ENCODE measurements at places on chromosomes 7 and 10.

GRCh38 chr7:87152897-87153641 lies 816 bp downstream of the DMTF1 start:
- peak; percentile 17 for DNase-seq

GRCh38 chr10:22875581-22875980 lies 52.3 kb upstream of the ARMC3 start:
- no peak for DNase-seq

- no peak for DNase-seq
Measured at GRCh38 chr10:61285749-61286148, 167.4 kb downstream of the TMEM26 start.

DNA sequence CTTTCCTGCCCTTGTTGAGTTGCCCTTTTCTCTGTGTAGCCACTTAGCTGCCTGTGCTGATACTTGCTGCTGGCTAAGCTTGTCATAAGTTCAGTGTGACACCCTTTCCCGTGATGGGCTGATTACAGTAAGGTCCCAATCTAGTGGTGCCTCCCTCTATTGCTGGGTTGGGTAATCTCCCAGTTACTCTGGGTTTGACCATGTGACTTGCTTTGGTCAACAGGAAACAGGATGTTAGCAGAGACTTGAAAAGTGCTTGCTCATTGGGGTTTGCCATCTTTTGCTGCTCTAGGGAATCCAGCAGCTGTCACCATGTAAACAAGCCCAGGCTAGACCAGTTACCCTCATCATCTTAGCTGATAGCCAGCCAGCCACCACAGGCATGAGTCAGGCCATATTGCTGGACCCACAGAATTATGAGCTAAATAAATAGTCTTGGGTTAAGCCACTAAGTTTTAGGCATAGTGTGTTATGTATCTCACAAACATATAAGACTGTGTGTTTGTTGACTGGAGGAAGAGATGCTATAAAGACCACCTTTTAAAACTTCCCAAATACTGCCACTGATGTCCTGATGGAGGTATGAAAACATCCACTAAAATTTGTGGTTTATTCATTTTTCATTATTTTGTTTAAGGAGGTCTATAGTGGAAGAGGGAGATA lies 4.0 kb upstream of the LEP start:
- no peak for DNase-seq

DNA sequence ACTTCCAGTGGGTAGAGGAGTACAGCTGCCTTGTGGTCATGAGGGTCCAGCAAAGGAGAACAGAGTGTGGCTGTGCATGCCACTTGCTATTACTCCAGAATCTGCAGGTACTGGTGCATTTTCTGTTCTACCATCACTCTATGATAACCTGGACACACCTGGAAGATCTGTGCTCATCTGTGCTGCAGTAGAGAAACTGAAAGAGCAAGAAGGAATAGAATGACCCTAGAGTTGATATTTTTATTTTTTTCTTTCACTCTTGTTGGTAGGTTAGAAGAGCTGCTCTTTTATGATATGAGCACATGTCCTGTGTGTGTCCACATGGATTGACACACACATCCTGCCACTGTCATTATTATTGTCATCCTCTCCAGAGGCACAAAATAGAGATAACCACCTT lies 48.3 kb upstream of the MTURN start:
- DNase-seq: no peak

- DNase-seq: no peak
Measured at GRCh38 chr10:101071267-101071884, 9.6 kb downstream of the KAZALD1 start.

GRCh38 chr10:132679217-132679595 lies 106.7 kb downstream of the NKX6-2 start:
- DNase-seq: no peak

GRCh38 chr10:111295788-111296187 lies 219.0 kb downstream of the ADRA2A start:
- DNase-seq: no peak

GRCh38 chr7:91945476-91945875 lies 4.8 kb downstream of the AKAP9 start:
- DNase-seq: no peak

- no peak for DNase-seq
Measured at GRCh38 chr7:118420888-118421287, 196.4 kb downstream of the ANKRD7 start.

- peak; percentile 18 for DNase-seq
Measured at GRCh38 chr10:95841661-95842498, 65.9 kb upstream of the CC2D2B start.

- DNase-seq: no peak
Measured at GRCh38 chr10:84829131-84829530, 500.7 kb downstream of the CCSER2 start.

GRCh38 chr7:43111630-43112458 lies 603 bp upstream of the HECW1 start:
- no peak for DNase-seq

DNA sequence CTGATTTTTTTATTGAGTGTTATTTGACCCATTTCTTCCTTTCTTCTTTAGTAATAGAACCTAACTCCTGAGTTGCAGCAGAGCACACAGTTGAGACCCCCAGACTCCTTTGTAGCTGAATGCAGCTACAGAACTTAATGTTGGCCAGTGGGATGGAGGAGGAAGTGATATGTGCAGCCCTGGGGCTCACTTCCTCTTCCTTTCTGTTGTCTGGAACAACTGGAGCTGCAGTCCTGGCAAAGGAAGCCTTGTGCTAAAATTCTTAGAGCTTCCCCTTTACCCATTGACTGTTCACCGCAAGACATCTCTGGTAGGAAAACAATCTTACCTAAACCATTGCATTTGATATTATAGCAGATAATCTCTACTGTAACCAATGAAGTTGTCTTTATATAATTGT lies 86.6 kb downstream of the ITGB8 start:
- DNase-seq: no peak

DNA sequence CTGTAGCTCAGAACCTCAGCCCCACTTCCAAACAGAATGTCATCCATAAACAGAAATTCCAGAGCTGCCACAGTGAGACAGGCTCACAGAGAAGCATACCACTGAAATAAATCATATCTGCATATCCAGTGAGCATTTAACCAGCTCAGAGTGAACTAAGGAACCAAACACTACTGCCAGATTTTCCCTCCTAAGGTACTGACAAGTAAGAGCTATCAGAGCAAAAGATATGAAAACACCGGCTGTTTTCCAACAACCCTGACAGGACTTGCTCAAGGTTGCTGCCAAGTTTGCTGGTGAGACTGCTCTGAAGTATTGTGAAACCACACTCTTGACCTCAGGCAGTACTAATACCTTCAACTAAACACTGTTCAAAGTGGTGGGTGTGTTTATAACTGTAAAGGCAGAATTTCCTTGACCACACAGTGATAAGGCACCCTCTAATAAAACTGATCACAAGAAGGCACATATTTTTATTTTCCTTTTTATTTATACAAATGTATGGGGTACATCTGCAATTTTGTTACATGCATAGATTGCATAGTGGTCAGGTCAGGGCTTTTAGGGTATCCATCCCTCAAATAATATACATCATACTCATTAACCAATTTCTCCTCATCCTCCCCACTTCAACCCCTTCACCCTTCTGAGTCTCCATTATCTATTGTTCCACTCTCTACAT lies 18.3 kb downstream of the SGMS1 start:
- DNase-seq: no peak

GRCh38 chr7:28818996-28819395 lies 139.1 kb downstream of the TRIL start:
- DNase-seq: no peak

GRCh38 chr7:2016761-2017480 lies 215.8 kb downstream of the MAD1L1 start:
- DNase-seq: no peak

All from NCI-H1092 (cell line).